ENCODE measurements at places on chromosomes 2 and 18.

GRCh38 chr2:211737282-211737681, 801.3 kb downstream of the ERBB4 start:
- no peak for DNase-seq

DNA sequence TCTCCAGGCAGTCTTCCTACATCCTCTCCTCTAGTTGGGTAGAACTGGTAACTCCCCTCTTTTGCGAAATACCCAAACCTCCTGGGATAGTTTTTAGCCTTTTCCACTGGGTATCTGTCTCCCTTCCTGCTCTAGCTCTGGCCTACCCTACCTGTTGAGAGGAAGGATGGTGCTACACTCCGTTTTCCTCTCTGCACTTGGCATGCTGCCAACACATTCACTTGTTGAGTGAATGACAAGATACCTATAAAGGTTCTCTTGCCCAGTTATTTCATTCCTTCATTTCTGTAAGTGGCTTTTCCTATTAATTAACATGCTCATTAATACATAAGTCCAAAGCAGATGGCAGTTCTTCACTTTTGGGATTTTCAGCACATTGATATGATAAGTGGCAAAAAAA, 293.8 kb downstream of the CNTNAP5 start:
- DNase-seq: no peak

- no peak for DNase-seq
Measured at GRCh38 chr18:45849529-45849928, 24.1 kb downstream of the SIGLEC15 start.

DNA sequence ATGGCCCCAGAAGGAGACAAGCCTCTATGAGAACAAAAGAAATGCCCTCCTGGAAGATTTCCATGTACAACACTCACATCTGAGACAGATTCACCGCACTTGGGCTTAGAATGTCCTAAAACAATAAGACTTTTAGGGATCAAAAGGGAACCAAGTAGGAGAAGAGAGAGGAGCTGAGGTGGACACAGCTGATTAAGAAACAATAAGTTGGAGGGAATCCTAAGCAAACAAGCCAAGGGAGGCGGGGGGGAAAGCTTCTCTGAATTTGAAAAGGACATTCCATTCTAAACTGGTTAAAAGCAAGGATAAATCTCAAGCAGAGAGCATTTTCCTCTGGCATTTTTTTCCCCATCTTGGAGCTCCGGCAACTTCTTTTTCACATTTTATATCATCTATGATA, 9.9 kb downstream of the ACVR1 start:
- DNase-seq: no peak

DNA sequence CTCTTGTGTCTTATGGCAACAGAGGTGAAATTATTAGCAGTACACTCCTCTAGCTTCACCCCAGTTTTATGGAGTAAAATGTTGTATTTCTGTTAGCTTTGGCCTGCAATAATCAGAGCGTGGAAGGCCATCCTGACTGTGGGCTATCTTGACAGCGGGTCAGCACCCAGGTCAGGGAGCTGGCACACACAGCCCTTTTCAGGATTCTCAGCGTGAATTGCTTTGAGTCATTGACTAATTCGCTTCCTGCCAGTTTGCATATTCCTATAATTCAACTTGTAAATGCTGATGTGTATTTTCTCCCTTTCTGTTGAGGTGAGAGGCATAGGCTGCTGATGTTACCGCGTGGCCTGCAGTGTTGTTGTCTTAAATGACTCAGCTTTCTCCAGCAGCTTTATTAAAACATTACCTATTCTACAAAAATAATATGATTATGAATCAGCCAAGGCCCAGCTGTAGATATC, 109.6 kb upstream of the EML6 start:
- no peak for DNase-seq

GRCh38 chr18:76431437-76432273, 63.4 kb downstream of the ZNF516 start:
- no peak for DNase-seq

- no peak for DNase-seq
Measured at GRCh38 chr2:120509213-120509815, 163.4 kb downstream of the INHBB start.

- DNase-seq: peak; percentile 11
Measured at GRCh38 chr2:42238644-42239288, 69.6 kb downstream of the EML4 start.

DNA sequence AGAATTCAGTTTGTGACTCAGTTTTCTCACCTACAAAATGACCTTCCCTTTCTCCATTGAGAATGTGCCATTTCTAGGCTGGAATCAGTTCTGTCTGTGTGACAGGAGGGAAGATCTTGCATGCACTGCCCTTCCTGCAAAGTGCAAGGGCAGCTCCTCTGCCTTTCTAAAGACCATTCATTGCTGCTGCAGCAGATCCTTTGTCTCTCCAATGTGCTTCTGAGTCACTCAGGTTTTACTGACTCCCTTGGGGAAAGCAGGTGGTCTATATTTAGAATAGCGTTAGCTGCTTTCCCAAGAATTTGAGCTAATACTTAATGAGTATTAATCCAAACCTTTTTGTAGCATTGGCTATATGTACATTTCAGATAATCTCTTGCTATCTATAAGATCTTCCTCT, 62.5 kb downstream of the DAW1 start:
- DNase-seq: no peak

- peak; percentile 28 for DNase-seq
Measured at GRCh38 chr2:88669482-88670214, 21.8 kb upstream of the RPIA start.

GRCh38 chr2:31078579-31079105, 59.6 kb downstream of the GALNT14 start:
- DNase-seq: no peak

GRCh38 chr2:221602938-221603337, 30.8 kb upstream of the EPHA4 start:
- no peak for DNase-seq

GRCh38 chr2:13666582-13667414, 950.1 kb downstream of the TRIB2 start:
- DNase-seq: no peak

- DNase-seq: no peak
Measured at GRCh38 chr2:63628403-63628942, 39.7 kb downstream of the MDH1 start.

DNA sequence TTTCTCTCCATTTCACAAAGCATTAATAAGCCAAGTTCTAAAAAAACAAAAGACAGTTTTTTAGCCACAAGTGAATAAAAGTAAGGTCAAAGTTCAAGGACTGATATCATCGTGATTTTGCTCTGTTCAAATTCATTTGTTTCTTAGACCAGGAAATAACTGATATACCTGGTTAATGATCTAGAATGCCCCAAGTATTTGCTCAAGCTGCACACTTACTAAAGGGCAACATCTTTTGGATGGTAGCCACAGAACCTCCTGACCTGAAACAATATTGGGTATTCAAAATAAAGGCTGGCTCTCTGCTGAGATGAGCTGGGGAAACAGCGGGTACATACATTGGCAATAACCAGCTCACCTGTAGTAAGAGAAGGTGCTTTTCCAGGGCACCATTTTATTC, 314.7 kb upstream of the LYPD1 start:
- DNase-seq: no peak

- no peak for DNase-seq
Measured at GRCh38 chr18:79518683-79519128, 123.0 kb downstream of the NFATC1 start.

- no peak for DNase-seq
Measured at GRCh38 chr18:45040879-45041278, 360.2 kb downstream of the SETBP1 start.

DNA sequence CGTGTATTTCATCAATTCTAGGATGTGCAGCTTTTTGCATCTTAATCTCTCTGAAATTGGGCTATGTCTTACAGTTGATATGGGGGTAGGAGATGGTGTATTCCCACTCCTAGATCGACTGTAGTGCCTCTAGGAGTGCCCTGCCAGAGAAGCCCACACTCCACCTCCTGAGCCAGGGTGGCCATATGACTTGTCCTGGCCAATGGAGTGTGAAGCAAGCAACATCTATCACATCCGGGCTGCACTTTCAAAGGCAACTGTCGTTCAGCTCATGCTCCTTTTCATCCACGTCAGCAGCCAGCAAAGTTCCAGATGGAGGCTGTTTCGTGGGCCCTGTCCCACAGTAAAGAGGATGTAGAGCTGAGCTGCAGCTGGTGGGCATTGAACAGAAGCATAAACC, 149.4 kb upstream of the SLC1A4 start:
- no peak for DNase-seq

GRCh38 chr18:13611142-13611600, 115.2 kb downstream of the FAM210A start:
- no peak for DNase-seq

GRCh38 chr2:183219888-183220287, 95.6 kb downstream of the NUP35 start:
- no peak for DNase-seq

DNA sequence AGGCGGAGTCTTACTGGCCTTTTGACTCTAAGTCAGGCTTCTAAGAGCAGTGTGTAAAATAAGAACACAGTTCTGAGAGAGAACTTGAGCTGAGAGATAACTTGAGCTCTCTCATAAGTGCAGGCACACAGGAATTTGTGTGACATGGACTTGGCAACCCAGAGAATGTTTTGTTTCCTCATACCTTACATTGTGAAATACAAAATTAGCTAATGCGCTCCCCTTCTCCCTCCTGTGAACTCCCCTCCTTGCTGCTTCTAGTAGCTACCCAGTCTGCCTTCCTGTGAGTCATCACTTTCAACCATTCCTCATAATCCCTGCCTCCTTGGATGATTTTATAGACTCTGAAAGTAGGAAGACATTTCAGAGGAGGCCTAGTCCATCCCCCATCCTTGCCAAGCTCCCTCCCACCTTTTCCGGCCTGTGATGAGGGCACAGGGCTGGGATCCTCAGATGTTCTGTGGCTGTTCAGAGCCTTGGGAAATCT, 22.6 kb downstream of the FER1L5 start:
- DNase-seq: peak; percentile 45

- no peak for DNase-seq
Measured at GRCh38 chr2:182241936-182242335, 184.9 kb downstream of the PDE1A start.

- no peak for DNase-seq
Measured at GRCh38 chr2:160289126-160289525, 89.1 kb upstream of the ITGB6 start.

DNA sequence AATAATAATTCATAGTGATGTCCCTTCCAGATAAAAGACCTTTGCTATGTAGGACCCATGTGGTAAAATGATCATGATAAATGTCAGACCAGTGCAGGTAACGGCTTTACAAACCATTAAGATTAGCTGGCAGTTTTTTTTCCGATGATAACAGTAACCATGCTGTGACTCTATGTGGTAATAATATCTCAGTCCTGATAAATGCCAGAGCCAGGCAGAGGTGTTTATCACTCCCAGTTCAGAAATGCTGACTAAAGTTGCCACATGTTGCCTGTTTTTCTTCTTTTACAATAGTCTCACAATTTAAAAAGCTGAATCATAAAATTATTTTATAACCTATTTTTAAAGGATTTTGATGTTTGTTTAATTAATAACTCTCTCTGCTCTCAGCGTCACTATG, 565.1 kb downstream of the ARHGAP15 start:
- no peak for DNase-seq

- DNase-seq: no peak
Measured at GRCh38 chr2:85744741-85745601, 8.8 kb upstream of the ATOH8 start.
